ENCODE measurements at places on chromosomes 7 and 10. TPM values are rescaled to one million over a fixed set of nuclear protein-coding genes. Genes with fewer than 3 reads are reported as not detected.

Gene PROSER2
- total RNA-seq: 8.1 TPM

Gene SFTPA2
- not detected for total RNA-seq

Gene UBE2D1
- total RNA-seq: 29.4 TPM

Gene CPN1
- total RNA-seq: not detected

Gene CYP3A4
- not detected for total RNA-seq

Gene AQP1
- total RNA-seq: 0.86 TPM

Gene GNG11
- 15.2 TPM for total RNA-seq

Gene PILRA
- not detected for total RNA-seq

Gene SSBP1
- total RNA-seq: 121 TPM

Gene ZNF518A
- total RNA-seq: 22.7 TPM
